Adipocyte (in vitro differentiated cells): ENCODE measurements at places on chromosomes 1 and 21.

DNA sequence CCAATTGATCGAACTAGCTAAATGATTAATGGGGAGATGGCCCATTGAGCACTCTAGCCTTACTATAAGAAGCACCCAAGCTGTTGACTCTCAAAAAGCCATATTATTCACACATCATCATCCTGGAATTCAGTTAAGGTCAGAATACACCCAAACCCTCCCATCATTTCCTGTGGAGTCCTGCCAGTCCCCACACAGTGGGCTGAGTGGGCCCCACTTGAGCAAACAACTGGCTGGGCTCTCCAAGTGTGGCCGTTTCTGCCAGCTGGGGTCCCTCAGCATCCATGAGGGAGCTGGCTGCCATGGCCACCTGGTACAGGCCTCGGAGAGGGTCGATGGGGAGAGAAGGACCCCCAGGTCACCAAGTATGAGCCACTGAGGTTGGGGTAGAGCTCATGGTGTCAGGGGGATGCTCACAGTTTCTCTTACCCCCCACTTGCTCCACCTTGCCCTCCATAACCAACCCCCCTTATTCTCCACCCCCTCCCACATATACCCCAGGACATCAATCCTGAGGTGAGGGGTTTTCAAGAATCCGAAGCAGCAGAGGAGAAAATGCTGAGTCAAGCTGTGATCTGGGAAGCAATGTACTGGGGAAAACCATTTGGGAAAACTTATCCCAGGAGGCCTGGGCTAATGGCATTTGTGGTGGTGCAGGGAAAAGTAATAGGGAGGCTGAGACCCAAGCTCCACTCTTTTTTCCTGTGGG lies 60.3 kb downstream of the UBE2T start:
- peak; percentile 39 for DNase-seq

DNA sequence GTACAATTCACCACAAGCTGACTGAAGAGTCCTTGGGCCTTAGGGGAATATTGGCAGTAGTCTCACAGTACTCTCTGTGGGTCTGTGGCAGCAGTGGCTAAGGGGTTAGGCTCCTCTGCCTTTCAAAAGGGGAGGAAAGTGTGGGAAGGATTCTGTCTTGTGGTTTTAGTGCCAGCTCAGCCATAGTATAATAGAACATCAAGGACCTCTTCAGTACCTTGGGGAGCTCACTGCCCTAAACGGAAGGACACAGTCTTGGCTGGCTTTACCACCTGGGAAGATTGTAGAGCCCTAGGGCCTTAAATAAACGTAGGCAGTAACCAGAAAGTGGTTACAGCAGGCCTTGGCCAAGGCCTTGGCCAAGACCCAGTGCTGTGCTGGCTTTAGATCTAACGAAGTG lies 265.7 kb downstream of the COL11A1 start:
- DNase-seq: no peak

DNA sequence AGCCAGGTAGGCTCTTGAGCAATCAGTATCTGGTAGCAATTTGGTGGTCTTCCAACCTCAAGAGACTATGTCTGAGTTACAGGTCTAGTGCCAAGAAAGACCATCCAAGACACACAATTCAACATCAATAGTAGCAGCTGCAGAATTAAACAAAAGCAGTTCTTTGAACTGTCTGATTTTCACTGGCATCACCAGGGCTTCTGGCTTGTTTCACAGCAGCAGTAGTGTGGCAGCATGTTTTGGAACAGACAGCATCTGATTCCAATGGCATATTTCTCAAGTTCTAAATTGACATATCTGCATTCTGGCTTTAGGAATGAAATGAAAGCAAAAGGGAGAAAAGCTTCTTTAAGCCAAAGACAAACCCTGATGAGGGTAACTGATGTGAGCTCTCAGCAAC lies 334.7 kb upstream of the PRMT6 start:
- peak; percentile 47 for DNase-seq

DNA sequence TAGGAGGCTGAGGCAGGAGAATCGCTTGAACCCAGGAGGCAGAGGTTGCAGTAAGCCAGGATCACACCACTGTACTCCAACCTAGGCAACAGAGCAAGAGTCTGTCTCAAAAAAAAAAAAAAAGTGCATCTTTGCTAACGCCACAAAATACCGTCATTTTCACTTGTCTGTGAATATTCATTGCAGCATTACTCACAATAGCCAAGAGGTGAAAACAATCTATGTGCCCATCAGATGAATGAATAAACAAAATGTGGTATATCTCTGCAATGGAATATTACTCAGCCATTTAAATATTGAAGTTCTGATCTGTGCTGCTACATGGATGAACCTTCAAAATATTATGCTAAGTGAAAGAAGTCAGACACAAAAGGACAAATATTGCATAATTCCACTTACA lies 7.9 kb upstream of the TIAM1 start:
- DNase-seq: no peak

- no peak for DNase-seq
Measured at GRCh38 chr1:225343618-225344017, 84.2 kb downstream of the LBR start.

- DNase-seq: peak; percentile 77
Measured at GRCh38 chr1:41240781-41241353, 1.2 kb downstream of the SCMH1 start.

- DNase-seq: peak; percentile 49
Measured at GRCh38 chr1:38047603-38048141, 1.1 kb upstream of the POU3F1 start.
